ENCODE measurements at places on chromosomes 16 and 17.

GRCh38 chr16:89119661-89120141, 26.0 kb downstream of the ACSF3 start:
- no peak for DNase-seq

DNA sequence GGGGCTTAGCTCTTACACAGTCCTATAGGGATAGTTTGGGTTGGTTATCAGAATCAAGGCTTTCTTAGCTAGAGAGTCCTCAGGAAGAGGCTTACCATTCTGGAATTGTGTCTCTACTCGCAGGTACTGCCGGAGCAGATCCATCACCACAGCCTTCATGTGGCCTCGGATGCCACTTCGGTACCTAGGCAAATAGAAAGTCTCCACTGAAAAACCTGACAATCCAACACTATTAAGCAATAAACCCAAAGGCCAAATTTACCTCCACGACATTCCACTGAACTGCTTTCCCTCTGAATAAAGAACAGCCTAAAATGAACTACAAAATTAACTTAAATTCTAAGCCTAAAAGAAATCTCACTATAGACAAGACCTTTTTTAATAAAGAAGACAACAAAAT, 135.4 kb upstream of the C17orf78 start:
- DNase-seq, result no peak

- no peak for DNase-seq
Measured at GRCh38 chr16:66228792-66229191, 137.7 kb upstream of the CDH5 start.

GRCh38 chr17:69947027-69947759, 127.8 kb upstream of the KCNJ16 start:
- DNase-seq, result no peak

- no peak for DNase-seq
Measured at GRCh38 chr16:869823-870641, 69.5 kb upstream of the GNG13 start.

GRCh38 chr17:693791-694638, 20.6 kb downstream of the VPS53 start:
- DNase-seq, result peak; percentile 81

DNA sequence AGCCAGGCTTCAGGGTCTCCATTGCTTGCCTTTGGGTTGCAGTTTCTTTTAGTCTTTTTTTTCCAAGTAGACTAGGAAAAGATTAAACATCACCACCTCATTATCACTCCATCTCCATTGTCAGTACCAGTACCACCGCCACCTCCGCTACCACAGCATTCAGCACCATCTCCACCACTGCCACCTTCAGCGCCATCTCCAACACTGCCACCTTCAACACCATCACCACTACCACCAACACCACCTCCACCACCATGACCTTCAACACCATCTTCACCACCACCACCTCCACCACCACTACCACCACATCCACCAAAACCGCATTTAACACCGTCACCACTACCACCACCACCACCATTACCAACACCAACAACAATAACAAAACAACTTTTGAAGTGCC, 141.5 kb upstream of the MPHOSPH6 start:
- no peak for DNase-seq

DNA sequence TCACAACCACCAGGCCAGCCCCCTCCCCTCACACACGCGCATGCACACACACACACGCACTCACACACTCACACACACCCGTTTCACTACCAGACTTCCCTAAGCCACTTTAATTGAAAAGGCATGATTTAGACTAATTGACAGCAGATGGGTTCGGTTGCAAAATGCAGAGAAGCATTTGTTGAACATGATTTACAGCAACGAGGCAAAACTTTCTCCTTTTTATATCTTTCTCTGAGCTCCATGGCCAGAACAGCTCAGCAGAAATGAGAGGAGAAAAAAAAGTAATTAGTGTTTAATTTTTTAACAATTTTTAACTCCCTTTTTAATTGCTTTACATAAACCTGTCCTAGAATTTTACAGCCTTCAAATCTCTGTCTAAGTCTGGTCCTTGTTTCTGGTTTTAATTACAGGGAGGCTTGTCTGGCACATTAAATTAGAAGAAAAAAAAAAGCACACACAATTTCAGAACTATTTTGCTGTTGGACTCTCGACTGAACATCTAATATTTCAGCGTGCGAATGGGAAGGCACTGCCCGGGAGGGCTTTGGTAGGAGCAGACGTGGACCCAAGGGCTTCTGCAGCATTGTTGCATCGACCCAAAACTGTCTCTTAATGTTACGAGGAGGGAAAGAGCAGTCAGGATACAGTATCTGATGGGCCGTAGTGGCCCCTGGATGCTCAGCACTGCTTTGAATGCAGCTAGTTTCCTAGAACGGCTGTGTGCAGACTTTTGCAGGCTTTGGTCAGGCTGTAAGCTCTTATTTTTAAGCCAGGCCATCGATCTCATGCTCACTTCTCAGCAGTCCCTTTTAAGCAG, 255.9 kb downstream of the SOX9 start:
- no peak for DNase-seq

DNA sequence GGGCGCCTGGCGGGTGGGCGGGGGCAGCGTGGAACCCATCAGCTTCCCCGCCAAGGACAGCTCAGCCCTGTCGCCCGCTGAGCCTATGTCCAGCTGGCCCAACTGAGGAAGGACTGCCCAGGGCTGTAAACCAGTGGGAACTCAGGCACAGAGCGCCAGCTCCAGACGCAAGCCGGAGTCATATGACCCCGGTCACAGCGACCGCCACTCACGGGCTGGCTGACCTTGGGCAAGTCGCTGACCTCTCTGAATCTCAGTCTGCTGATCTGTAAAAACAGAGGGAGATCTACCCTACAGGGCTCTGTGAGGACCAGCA, 170.0 kb downstream of the C16orf78 start:
- DNase-seq, result no peak

DNA sequence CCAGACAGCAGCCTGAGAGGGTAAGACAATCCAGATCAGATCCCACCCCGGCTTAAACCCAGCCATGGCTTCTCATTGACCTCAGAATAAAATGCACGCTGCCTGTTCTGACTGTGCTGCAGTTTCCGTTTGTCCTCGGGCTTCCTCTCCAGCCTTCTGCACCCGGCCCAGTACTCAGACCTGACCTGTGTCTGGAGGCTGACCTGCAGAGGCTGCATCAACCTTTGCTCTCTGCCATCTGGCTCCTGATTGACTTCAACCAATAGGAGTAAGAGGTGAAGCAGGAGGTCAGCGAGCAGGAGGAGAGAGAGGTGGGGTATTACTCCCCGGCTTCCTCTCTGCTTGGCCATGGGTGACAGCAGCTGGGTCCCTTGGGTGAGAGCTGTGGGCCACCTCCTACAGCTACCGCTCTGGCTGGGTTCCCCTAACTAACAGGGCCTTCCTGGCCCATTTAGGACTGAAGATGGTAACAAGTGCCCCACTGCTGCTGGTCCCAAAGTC, 46.7 kb downstream of the C16orf82 start:
- no peak for DNase-seq

- DNase-seq, result no peak
Measured at GRCh38 chr17:27888067-27888466, 5.1 kb downstream of the LYRM9 start.

GRCh38 chr16:86343796-86344585, 166.3 kb upstream of the FOXF1 start:
- DNase-seq, result no peak

DNA sequence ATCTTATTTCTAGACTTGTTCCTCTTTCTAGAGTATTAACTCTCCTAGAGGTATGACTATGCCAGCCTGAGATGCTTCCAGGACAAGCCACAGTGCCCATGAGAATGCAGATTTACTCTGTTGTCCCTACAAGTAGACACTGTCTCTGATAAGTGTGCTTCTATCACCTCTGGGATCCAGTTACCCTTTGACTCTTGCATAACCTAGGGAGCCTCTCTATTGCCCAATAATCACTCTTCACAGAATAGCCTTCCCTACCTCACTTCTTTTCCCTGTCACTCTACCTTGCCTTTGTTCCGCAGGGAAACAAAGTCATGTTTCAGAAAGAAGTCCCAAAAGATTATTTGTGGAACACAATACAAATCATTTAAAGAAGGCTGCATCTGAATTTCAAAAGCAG, 1.6 kb upstream of the KRT34 start:
- no peak for DNase-seq

DNA sequence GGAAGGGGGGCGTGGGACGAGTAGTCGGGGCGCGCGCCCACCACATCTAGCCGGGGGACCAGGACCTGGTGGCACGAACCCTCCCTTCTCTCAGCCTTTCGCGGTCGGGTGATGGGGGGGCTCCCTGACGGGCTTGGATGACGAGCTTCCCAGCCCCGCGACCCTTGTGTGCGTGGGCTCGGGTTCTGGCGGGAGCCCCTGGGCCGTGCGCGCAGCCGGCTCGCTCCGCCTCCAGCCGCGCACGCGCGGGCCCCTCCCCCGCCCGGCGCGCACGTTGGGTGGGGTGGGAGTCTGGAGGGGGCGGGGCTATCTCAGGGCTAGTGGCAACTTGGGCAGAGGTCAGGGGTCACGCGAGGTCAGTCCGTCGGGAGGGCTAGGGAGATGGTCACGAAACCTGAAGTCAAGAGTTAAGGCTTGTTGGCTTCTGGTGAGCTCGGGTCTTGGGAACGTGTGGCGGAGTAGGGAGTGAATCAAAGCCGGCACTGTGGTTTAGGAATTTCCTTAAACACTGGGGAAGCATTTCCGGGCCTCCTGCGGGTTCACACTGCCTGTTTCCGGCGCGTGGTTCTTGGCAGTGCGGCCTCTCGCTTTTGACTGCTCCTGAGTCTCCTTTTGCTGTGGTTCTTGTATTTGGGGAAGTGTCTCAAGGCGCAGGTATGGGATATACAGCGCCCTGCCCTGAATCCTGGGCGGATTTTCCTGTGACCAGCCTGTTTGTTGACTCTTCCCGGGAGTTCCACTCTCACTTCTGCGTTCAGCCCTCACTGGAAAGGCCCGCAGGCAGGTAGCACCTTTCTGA, at the start of gene SRCAP:
Gene SRCAP, plus strand, starts transcription at position 356 of the 799 bp plus-strand sequence. CDS start 1,654 bp downstream, outside the sequence.
- peak; percentile 54 for DNase-seq

- no peak for DNase-seq
Measured at GRCh38 chr16:51161440-51162195, 10.5 kb upstream of the SALL1 start.

DNA sequence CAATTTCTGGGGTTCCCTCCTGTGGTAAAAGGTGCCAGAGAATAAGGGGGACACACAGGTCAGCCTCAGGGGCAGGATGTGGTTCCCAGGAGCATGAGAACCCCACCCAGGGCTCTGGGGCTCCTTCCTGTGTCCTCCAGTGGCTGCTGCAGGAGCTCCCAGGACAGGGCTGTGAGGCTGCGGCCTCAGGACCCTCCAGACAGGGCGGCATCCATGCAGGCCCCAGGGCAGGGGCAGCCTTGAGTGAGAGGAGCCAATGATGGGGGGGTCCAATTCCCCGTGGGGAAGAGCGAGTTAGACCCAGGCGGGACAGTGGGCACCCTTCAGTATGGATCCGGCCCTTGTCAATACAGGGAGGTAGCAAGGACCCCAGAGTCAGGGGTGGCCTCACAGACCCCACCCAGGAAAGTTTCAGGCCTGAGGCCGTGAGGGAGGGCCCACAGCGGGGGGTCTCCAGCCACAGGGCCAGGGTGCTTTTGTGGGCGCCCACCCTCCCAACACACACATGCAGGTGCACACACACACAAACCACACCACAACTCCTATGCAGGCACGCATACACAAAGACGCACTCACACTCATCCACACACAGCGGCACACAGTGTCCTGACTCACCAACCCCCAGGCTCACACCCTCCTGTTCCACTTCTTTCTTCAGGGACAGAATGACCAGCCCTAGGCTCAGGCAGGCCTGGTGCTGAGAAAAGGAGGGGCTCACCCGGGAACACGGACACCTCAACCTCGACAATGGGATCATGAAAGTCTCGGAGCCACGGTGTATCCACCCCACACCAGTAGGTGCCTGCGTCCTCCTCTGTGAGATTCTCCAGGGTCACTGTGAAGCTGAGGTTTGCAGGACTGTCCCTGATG, 1.8 kb downstream of the CD300C start:
- DNase-seq, result no peak

- DNase-seq, result no peak
Measured at GRCh38 chr17:3222505-3222904, 15.0 kb downstream of the OR1A1 start.

DNA sequence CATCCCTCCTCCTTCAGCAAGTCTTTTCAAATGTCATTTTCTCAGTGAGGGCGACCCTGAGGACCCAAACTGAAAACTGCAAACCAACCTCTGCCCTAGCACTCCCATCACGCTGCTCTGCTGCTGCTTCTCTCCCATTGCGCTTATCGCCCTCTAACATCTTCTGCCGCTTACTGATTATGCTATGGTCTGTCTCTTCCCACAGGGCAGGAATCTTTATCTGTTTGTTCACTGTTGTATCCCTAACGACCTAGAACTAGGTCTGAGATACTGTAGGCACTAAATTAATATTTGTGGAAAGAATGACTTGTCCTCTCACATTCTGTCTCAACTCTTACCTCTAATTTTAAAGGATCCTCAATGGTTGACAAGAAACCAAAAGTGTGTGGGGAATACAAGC, 12.5 kb downstream of the ZSCAN32 start:
- DNase-seq, result no peak

- no peak for DNase-seq
Measured at GRCh38 chr16:70529051-70529777, 5.6 kb downstream of the SF3B3 start.

- DNase-seq, result no peak
Measured at GRCh38 chr17:43864161-43864984, 17.4 kb downstream of the CD300LG start.

DNA sequence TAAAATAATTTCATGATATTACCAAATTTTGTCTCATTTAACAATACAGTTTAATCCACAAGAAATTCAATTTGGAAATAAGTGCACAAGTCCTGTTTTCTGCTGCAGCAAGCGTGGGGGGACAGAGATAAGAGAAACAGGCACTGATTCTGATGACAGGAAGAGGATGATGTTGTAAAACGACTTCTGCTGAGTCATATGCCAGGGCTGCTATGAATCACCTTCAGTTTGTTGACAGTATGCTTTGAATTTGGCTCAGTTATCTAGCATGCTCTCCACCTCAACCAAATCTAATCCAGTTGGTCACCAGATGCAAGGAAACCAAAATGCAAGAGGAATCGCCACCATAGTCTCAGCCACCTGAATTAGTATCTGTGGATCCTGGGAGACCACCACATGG, 244.1 kb upstream of the MON1B start:
- peak; percentile 79 for DNase-seq

GRCh38 chr17:29434550-29434949, 44.4 kb downstream of the TAOK1 start:
- no peak for DNase-seq

GRCh38 chr17:34638526-34639260, 59.3 kb downstream of the TMEM132E start:
- no peak for DNase-seq

Measured in SW 1271 (cell line).